ENCODE measurements at places on chromosomes 7 and 10.

DNA sequence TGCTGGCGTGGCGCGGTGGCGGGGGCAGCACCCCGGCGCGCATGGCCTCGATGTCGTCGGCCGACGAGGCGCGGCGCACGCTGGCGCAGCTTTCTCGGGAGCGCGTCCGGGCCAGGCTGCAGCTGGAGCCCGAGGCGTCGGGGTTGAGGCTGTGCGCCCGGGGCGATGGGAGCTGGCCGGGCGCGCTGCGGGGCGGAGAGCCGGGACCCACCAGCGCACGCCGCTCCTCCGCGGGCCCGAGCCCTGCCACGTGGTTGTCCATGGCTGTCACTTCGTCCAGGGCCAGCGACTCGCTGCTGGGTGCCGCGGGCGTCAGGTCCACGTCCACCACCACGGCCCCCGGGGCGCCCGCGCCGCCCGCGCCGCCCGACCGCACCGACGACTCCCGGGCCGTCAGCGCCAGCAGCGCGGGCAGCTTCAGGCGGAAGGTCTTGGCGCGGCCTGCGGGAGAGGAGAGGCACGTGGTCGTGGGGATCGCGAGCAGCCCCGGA, 20.0 kb downstream of the KCNH2 start:
- no peak for DNase-seq

DNA sequence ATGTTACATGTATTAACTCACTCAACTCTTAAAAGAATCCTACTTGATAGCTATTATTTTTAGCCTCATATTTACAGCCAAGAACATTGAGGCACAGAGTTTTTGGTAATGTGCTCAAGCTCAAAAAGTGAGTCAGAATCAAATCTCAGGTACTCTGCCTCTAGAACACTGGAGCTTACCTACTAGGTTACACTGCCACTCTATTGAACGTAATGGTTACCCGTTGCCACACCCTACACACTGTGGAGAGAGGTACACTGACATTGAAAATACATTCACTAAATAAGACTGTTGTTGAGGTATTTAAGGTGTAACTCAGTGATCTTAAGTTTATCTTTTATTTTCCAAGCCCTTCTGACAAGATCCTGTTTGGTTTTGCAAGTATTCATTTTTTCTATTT, 17.9 kb downstream of the SLC26A3 start:
- no peak for DNase-seq

GRCh38 chr10:605632-606325, 83.7 kb downstream of the DIP2C start:
- DNase-seq = no peak

DNA sequence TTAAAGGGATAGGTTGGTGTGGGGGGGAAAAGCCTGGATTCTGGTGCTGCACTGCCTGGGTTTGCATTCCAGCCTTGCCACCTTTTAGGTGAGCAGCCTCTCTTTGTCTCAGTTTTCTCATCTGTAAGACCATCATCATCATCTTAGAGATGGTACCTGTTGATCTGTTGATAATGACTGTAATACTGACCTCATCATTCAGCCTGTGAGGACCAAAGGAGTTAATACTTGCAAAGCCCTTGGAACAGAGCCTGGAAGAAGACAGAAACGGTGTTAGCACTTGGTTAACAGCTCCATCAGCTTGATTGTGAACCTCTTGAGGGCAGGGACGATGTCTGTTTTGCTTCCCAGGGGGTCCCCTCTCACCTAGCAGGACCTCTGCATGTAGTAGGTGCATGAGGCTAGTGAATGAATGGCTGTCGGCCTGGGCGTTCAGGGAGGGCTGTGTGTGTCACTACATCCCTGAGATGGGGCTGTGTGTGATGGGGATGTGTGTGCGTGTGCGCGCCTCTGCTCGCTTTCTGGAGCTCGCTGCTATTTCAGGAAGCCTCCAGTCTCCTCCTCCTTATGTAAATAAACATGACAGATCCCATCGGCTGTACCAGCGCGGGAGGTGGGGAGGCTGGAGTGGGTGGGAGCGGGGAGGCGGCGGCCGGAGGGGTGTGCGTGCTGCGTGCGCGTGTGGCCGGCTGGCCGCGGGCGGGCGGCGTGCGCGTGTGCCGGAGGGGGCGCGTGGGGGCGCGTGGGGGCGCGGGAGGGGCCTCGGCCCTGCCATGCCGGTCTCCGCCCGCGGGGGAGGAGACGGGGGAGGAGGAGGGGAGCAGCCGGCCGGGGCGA, 61.2 kb downstream of the NEURL1 start:
- no peak for DNase-seq

DNA sequence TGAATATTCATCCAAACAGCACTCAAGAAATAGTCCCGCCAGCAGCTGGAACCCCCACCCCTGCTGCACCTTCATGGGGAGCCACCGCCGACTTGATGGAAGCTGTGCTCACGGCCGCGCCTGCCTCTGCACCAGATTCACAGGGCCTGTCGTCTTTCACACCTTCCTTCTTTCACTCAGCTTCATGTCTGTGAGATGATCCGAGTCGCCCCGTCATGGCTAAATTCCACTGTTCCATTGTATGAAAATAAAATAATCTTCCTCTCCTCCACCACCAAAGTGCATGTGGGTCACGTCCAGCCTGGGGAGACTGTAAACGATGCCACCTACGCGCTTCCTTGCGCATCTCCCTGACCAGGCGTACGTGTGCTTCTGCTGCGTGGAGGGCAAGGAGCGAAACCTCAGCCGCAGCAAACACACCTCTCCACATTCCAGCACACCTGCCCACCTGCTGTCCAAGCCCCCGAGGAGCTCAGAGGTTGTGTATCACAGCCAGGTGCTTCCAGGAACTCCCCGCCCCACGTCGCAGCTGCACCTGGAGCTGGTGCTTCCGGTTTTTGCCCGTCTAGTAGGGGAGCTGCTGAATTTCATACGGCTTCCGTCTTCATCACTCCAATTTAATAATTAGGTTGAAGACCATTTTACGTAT, 137.0 kb downstream of the PTPRN2 start:
- no peak for DNase-seq

DNA sequence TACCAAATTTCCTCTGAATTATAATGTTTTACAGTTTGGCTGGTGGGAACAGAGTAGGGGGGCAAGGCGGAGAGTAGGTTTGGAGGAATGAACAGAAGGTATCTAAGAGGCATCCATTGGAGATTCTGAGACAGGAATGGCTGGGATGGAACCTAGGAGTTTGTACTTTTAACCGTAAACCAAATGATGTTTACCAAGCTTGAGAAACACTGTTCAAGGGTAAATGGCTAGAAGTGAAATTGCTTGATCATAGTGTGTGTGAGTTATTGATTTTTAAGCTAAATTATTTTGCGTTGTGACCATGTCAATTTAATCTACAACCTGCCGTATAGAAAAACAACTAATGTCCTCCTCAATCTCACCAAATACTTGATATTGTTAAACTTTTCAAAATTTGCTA, 306.4 kb upstream of the PHYHIPL start:
- DNase-seq = no peak
